Spinal cord (tissue), 10 donors: ENCODE measurements at places on chromosomes 5 and 9.
A peak's percentile ranks its signal among the peaks of the same experiment; 100 is the strongest.

DNA sequence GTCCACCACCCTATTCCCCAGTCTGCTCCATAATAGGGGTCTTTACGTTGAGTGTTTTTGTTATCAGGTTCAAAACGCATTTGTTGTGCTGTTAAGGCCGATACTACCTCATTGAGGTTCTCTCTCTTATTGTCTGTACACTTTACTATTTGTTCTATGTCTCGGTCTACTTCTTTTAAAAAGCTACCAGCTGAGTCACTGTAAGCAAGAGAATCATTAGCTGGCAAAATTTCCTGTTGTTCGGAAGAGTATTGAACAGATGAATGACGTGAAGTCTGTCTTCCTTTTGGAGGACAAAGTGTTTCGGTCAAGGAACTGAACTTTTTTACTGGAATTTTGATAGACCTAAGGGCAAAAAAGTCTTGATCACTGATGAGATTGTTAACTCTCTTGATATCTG lies 10.3 kb downstream of the LYSMD3 start:
- no peaks in the 10 kb centered on the region for H3K4me1 ChIP-seq
- H3K4me3 ChIP-seq = no peak overlapping the region
- H3K36me3 ChIP-seq = peaks cover 13% of the 10 kb centered on the region

- no peaks in the 10 kb centered on the region for H3K4me1 ChIP-seq
- peaks cover 69% of the 10 kb centered on the region for H3K36me3 ChIP-seq
- no peaks in the 10 kb centered on the region for H3K27me3 ChIP-seq
- H3K27ac ChIP-seq = no peak overlapping the region
These were observed 13.4 kb downstream of the CEP72 start for GRCh38 chr5:625516-625915.

- H3K27ac ChIP-seq = no peak overlapping the region
- DNase-seq = no peak
These were observed 93.7 kb downstream of the SPOCK1 start for GRCh38 chr5:137405393-137405792.

GRCh38 chr5:121533814-121534213 lies 317.9 kb upstream of the FTMT start:
- DNase-seq = no peak
- H3K4me1 ChIP-seq = no peaks in the 10 kb centered on the region
- no peak overlapping the region for H3K4me3 ChIP-seq
- H3K36me3 ChIP-seq = no peaks in the 10 kb centered on the region
- H3K27ac ChIP-seq = no peak overlapping the region

- H3K4me3 ChIP-seq = no peak overlapping the region
- peaks cover 29% of the 10 kb centered on the region for H3K36me3 ChIP-seq
- no peaks in the 10 kb centered on the region for H3K27me3 ChIP-seq
These were observed 22.4 kb downstream of the SLC22A5 start for GRCh38 chr5:132391870-132392269.

GRCh38 chr9:113536483-113537228 lies 73.1 kb downstream of the RGS3 start:
- H3K36me3 ChIP-seq = peaks cover 14% of the 10 kb centered on the region
- H3K27ac ChIP-seq = peak overlapping the region; percentile 50
- H3K4me3 ChIP-seq = no peak overlapping the region
- no peak for DNase-seq
- H3K27me3 ChIP-seq = no peaks in the 10 kb centered on the region

- H3K4me1 ChIP-seq = no peaks in the 10 kb centered on the region
- no peak overlapping the region for H3K27ac ChIP-seq
- H3K36me3 ChIP-seq = no peaks in the 10 kb centered on the region
- no peaks in the 10 kb centered on the region for H3K27me3 ChIP-seq
These were observed 19.3 kb upstream of the ADAM19 start for GRCh38 chr5:157594675-157595459.
